Placental epithelial cell (primary cell): ENCODE measurements at places on chromosomes 5 and 9. TPM values are rescaled to one million over a fixed set of nuclear protein-coding genes. Genes with fewer than 3 reads are reported as not detected.

The SLC34A1 gene
- total RNA-seq: 0.11 and 0.39 TPM in 2 replicates

The IRX2 gene
- total RNA-seq: 34.5 and 48.2 TPM in 2 replicates

The STK32A gene
- total RNA-seq: 18.5 and 44.4 TPM in 2 replicates

The DNAH5 gene
- 0.39 and 0.43 TPM in 2 replicates for total RNA-seq

The NOXA1 gene
- 0.39 and 0.43 TPM in 2 replicates for total RNA-seq

The ALDOB gene
- not detected in 2 replicates for total RNA-seq

The CYSRT1 gene
- 0.39 and 1.1 TPM in 2 replicates for total RNA-seq

The GABRA1 gene
- not detected in 2 replicates for total RNA-seq

The CLIC3 gene
- 328 and 397 TPM in 2 replicates for total RNA-seq

The TICAM2 gene
- 2.4 and 3.3 TPM in 2 replicates for total RNA-seq

The LECT2 gene
- not detected in 2 replicates for total RNA-seq

The SCGB3A1 gene
- not detected in 2 replicates for total RNA-seq

The SLC28A3 gene
- total RNA-seq: 2.0 and 7.5 TPM in 2 replicates

The KIF12 gene
- total RNA-seq: not detected in 2 replicates

The PROP1 gene
- not detected in 2 replicates for total RNA-seq

The SERF1A gene
- total RNA-seq: 1.1 and 7.1 TPM in 2 replicates

The MLANA gene
- total RNA-seq: 0.79 TPM in 1 of 2 replicates, not detected in the other

The C5orf63 gene
- 3.9 and 6.0 TPM in 2 replicates for total RNA-seq

The C5orf52 gene
- not detected in 2 replicates for total RNA-seq

The PLEKHG4B gene
- total RNA-seq: 31.4 and 37.6 TPM in 2 replicates

The GARIN3 gene
- not detected in 2 replicates for total RNA-seq

The IFNE gene
- 0.11 and 0.79 TPM in 2 replicates for total RNA-seq

The CTXN3 gene
- not detected in 2 replicates for total RNA-seq

The QRFP gene
- not detected in 2 replicates for total RNA-seq

The C5orf58 gene
- not detected in 2 replicates for total RNA-seq

The C1QTNF3 gene
- total RNA-seq: 4.3 and 6.7 TPM in 2 replicates

The FBP1 gene
- total RNA-seq: not detected in 2 replicates

The CATSPER3 gene
- 0.54 TPM in 1 of 2 replicates, not detected in the other for total RNA-seq

The AGXT2 gene
- total RNA-seq: not detected in 2 replicates

The COL5A1 gene
- total RNA-seq: 1,218 and 1,938 TPM in 2 replicates

The SLC6A18 gene
- not detected in 2 replicates for total RNA-seq

The BTNL3 gene
- total RNA-seq: not detected in 2 replicates

The MRPL36 gene
- 22.7 and 29.4 TPM in 2 replicates for total RNA-seq

The FAM163B gene
- total RNA-seq: not detected in 2 replicates

The INSL6 gene
- total RNA-seq: not detected in 2 replicates

The MYOT gene
- total RNA-seq: not detected in 2 replicates

The SYNPO gene
- not detected in 2 replicates for total RNA-seq

The PKN3 gene
- 1.8 and 2.0 TPM in 2 replicates for total RNA-seq

The PCDHGA2 gene
- 0.43 and 1.2 TPM in 2 replicates for total RNA-seq

The CAPSL gene
- not detected in 2 replicates for total RNA-seq

The BHMT gene
- not detected in 2 replicates for total RNA-seq

The MYO10 gene
- 20.4 and 36.8 TPM in 2 replicates for total RNA-seq

The CD72 gene
- total RNA-seq: 1.2 and 3.5 TPM in 2 replicates

The SARDH gene
- total RNA-seq: 0.33 and 2.4 TPM in 2 replicates

The CEL gene
- 0.54 and 0.79 TPM in 2 replicates for total RNA-seq

The LCN15 gene
- not detected in 2 replicates for total RNA-seq

The FKTN gene
- 22.0 and 27.8 TPM in 2 replicates for total RNA-seq

The MARCOL gene
- total RNA-seq: not detected in 2 replicates

The PCDHGA5 gene
- 0.43 and 1.6 TPM in 2 replicates for total RNA-seq

The SNCAIP gene
- total RNA-seq: 0.11 and 2.0 TPM in 2 replicates

The FGF18 gene
- total RNA-seq: 2.4 and 4.4 TPM in 2 replicates

The TMEM252 gene
- total RNA-seq: not detected in 2 replicates

The TSSK1B gene
- total RNA-seq: 0.79 TPM in 1 of 2 replicates, not detected in the other

The PCDHA1 gene
- total RNA-seq: not detected in 2 replicates

The IL31RA gene
- total RNA-seq: under 0.01 TPM in 1 of 2 replicates, not detected in the other

The HARS2 gene
- 38.0 and 47.9 TPM in 2 replicates for total RNA-seq

The SLC22A4 gene
- total RNA-seq: 3.9 and 4.3 TPM in 2 replicates

The SMARCA2 gene
- 136 and 213 TPM in 2 replicates for total RNA-seq

The PCDHGA4 gene
- 1.5 and 2.7 TPM in 2 replicates for total RNA-seq
